ENCODE measurements at places on chromosomes 3 and 15.

DNA sequence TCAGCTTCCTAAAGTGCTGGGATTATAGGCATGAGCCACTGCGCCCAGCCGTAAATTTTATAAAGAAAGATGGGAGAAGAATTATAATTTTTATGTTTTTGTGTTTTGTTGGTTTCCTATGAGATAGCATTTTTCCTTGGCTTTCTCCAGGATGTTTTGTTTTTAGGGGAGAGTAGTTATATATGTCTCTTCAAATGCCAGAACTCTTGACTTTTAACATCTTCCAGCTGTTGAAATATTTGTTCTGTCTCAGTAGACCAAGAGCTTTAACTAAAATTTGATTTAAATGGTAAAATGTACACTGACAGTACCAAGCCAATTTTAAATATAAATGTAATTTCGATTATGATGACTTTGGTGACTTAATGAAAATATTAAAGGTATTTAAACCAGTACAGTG, 96.8 kb downstream of the DHX36 start:
- DNase-seq, result no peak

DNA sequence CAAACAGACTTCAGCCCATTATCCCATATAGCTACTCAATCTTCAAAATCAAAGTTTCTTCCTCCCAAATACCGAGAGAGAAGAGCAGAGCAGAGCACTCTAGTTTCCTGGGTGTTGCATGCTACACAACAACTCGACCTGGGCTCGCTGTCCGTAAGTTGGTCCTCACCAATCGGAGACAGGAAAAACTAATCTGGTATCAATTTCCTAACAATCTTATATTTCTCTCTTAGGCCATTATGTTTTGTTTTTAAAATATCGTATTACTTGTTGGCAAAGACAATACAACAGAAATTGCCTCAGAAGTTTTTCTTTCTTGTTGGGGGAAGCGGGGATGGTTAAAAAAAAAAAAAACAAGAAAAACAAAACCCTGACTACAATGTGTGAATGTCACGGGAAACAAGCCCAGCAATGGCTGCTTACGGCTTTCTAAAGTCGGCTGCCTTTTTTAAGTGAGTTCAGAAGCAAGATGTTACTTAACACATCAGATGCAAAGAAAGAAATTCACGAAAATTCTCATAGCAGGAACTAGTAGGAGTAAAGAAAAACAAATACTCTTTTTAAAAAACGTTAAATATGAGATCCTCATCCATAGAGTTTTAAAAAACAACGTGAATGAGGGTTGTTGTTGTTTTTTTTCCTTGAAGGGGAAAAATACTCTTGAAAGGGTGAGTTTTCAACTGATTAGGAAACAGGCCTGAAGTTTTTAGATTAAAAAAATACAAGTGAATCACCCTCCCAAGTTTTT, 1.9 kb downstream of the VGLL4 start:
- no peak for DNase-seq

DNA sequence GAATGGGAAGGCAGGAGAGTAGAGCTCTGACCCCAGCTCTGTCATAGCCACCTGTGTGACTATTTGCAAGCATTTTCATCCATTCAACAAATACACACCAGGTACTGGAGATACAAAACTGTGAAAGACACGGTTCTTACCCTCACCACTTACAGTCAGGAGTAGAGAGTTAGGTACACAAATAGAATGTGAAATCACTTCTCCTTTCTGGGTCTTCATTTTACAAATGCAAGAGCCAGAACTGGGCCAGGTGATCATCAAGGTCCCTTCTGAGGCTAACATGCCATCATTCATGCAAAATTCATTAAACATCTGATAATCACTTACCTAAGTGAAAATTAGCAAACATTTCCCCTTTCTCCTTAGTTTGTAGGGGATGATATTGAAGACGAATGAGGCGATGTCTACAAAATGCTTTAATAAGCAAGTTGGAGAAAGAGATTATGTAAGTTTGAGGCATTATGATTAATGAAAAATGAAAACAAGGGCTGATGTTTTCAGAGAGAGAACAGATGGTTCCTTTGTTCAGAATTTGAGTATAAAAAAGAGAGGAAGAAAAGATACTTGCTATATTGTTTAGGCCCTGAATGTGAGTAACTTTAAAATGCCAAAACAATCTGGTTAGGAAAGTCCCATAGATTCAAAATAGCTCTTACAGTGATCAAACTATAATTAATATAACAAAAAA, 88.6 kb downstream of the LPP start:
- no peak for DNase-seq

DNA sequence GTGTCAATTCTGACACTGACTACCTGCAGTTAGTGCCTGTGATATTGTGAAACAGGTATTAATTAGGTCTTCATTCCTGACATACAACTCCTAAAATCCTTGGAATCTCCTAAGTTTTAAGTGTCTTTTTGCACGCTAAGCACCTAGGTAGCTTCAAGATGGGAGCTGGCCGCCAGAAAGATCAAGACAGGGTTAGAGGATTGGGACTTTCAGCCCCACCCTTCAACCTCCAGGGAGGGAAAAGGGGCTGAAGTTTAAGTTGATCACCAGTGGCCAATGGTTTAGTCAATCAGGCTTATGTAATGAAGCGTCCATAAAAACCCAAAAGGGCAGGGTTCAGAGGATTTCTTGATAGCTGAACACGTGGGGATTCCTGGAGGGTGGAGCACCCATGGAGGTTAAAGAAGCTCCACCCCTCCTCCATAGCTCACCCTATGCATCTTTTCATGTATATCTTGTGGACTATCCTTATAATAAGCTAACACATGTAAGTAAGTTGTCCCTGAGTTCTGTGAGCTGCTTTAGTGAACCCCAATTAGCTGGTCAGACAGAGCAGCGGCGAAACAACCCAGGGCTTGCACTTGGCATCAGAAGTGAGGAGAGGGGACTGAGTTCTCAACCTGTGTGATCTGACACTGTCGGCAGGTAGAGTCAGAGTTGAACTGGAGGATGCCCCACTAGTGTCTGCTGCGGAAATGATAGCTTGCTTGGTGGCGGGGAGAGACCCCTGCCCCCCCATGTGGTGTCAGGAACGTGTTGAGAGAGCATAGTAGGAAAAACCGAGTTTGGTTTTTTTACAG, 12.8 kb upstream of the SRP14 start:
- no peak for DNase-seq

DNA sequence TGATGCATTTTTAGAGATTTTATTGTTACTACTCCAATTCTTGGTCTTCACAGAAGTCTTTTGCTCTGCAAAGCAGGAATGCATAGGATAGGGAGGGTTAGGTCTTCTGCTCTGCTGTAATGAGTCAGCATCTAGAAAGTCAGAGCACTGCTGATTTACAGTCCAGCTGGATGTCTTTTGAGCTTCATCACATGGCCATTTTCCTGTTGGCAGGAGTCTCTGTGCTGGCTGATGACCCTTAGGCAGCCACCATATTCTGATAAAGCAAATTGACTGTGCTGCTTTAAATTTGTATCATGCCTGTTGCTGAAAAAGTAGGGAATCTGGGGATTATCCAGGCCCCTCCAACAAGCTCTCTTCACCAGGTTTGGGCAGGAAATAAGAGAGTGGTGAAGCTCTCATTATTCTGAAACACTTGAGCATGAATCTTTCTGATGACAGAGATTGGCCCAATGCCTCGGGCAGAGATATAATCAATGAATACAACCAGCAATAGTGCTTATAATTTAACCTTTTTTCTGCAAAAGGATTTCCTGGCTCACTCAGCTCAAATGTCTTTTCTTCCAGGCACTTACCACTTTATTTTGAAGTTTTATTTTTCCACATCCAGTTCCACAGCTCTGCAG, 9.7 kb upstream of the CRBN start:
- DNase-seq, result no peak

DNA sequence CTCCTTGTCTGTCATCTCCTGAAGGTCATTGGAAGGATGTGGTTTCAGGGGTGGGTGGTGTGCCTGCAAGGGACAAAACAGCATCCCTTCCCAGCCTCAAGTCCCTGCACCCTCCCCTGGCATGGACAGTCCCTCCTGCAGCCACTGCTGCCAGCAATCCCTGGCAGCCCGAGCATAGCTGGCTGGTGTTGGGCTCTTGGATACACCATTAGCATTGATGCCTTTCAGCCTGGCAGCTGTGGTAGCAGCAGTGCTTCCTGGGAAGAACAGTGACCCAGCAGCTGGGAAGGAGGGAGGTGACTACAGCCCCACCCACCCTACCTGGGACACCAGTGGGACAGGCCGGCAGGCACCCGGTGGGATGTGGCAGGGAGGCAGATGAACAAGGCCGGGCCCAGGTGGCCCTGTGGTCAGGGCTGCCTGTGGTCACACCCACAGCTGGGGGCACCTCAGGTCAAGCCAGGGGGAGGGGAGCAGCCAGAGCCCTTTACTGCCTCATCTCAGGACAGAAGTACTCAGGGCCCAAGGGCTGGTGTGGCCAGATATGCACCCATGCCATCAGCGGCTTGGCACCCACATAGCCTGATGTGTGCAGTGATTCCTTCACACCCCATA, 32.9 kb upstream of the TMEM115 start:
- no peak for DNase-seq
